ENCODE measurements at places on chromosomes 2 and 18.

GRCh38 chr2:216370961-216371712, 1.1 kb downstream of the MARCHF4 start:
- DNase-seq: no peak

DNA sequence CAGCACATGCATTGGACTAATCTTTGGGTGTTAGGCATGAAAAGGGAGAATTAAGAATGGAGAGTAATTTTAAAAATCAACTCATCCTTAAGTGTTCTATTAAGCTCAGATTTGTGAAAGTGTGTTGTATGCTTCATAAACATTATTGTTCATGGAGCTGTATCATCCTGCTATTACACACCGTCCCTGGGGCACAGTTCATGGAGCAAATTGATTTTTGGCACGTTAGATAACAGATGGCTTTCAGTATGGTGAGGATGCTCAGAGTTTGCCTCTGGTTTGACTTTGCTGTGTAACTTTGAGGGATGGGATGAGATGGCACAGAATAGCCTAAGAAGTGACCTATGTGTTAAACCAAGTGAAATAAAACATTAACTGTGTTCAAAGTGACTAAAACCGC, 97.1 kb downstream of the MGAT5 start:
- no peak for DNase-seq

DNA sequence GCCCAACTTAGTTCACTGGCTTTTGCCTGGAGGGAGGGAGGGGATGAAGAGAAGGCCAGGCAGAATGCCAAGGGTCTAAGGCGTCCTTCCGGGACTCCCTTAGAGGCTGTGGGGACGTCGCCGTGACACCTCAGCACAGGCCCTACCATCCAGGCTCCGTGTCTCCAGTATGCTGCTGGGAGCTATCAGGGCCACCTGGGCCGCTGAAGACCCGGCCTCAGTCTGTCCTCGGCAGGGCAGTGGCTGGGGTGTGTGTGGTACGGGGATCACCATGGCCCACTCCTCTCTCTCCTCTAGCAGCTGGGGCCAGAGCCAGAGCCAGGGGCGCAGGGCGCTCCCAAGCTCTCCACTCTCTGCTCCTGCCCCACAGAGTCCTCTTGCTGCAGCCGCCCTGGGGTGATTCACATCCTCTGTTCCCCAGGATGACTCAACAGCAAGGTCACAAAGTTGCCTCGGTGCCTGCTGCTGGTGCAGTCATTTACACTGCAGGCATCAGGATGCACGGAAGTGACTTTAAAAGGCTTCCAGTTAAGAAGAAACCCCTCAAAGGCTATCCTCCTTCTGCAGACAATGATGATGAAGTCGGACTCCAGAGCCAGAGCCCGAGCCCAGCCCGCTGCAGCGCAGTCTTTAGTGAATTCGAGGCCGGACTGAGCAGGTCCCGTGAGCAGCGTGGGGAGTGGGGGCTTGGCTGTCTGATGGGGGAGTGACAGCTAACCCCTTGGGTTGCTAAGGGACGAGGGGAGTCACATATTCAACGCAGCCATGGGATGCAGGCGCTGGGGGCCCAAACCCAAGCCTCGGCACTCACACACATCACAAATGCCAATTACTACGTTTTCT, 31.9 kb downstream of the SNORC start:
- no peak for DNase-seq

- DNase-seq: no peak
Measured at GRCh38 chr2:24403168-24403831, 43.0 kb upstream of the ITSN2 start.

DNA sequence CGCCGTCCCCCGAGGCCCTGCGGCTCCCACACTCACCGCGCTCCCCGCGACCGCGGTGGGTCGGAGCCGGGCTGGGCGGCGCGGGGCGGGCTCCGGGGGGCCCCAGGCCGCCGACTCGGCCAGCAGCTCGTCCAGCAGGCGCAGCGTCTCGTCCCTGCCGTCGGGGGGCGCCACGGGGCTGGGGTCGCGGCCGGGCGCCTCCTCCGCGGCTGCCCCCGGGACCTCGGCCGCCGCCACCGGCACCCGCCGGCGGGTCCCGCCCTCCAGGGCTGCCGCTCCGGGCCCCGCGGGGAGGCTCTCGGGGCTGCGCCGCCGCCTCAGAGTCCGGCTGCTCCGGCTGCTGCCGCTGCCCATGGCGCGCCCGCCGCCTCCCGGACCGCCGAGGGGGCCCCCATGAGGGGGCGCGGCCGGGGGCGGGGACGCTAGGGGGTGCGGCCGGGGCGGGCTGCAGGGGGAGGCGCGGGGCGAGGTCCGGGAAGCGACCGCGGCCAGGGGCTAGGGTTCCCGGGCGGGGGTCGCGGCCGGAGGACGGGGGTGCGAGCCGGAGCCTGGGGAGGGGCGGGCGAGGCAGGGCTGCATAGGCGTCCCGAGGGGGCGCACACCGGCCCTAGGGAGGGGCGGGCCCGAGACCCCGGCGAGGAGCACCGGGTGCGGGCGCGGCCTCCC, at the start of gene CYS1:
Gene CYS1, minus strand, starts transcription at position 542 of the 666 bp plus-strand sequence. Its CDS starts 188 bp downstream, at position 354.
- no peak for DNase-seq

DNA sequence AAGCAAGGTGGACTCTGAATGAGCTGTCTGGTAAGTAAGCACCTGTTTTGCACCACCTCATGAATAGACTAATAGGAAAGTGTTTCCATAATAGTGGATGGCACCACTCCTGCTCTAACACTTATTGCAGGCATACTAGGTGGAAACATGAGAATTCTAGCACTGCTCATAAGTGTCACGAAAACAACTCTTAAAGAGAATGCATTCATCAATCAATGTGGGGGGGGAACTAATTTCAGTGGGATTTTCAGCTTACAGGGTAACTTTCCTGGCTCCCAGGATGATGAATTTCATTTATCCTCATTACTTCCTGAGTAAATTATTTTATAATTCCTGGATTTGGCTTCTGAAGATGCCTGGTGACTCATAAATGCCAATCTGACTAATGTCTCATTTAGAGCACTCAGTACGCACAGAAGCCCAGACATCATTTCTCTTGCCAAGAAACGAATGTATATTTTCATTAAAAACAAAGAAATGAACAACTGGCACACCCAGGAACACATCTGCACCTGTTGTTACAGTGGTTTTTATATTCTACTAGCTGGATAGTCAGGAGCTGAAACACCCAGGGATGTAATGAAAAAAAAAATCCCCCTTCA, 129.6 kb downstream of the PID1 start:
- DNase-seq: no peak

DNA sequence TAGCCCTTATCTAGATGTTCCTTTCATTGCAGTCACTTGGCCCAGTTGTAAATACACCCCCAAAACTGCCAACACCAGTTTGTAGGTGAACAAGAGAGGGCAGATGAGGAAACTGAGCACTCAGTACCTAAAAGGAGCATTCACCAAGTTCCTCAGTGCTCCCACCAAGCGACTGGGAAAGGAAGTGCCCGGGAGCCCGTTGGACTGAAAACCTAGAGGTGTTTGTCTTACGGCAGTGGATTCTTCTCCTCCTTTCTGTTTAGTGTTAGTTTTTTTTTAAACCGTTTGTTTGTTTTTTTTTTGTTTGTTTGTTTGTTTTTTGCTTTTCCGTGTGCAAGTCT, 43.3 kb downstream of the SOX11 start:
- no peak for DNase-seq

DNA sequence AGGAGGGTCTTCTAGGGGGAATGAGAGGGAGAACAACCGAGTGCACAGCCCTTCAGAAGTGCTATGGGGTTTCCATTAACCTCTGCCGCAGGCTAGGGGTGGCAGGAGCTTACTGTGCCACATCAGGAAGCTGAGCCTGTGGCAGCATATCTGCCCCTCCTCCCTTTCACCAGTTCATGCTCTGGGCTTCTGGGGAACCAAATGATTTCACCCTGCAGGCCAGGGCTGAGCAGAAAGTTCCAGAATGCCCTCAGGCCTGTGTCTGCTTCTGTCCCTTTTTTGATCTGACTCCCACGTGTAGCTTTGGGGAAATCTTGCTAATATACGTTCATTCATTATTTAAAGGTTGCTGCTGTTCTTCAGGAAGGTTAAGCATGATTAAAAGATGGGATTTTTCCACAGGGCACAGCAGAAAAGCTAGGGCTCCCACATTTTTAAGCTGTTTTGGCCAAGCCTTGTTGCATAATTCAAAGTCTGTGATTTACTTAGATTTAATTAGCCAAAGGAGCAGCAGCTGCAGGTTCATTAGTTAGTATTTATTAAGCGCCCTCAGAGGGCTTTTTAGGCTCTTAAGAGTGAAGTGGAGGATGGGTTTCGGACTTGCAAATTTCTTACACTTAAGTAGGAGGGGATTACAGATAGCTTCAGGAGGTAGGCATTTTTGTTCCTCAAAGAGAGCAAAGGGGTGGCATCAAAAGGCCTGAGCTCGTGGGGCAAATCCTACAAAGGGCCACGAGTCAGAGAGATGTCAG, 10.2 kb downstream of the TMEM247 start:
- DNase-seq: no peak

GRCh38 chr18:46098616-46098933, 479 bp upstream of the ATP5F1A start:
- DNase-seq: no peak

DNA sequence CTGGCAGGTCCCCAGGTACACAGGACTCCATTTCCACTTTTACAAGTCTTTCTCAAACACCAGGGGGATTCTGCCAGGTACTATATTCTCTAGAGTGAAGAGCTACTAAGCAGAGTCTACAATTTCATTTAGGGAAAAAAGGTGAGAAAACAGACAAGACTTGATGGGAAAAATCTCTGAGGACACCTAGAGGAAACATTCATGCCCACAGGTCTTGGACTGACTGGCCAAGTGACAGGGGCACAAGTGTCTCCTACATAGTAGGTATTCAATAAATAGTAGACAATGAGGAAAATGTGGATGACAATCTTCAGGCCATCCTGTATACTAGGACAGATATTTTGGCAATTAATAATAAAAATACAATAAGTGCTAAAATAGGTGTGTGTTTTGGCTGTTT, 228.6 kb downstream of the CLIP4 start:
- DNase-seq: no peak

DNA sequence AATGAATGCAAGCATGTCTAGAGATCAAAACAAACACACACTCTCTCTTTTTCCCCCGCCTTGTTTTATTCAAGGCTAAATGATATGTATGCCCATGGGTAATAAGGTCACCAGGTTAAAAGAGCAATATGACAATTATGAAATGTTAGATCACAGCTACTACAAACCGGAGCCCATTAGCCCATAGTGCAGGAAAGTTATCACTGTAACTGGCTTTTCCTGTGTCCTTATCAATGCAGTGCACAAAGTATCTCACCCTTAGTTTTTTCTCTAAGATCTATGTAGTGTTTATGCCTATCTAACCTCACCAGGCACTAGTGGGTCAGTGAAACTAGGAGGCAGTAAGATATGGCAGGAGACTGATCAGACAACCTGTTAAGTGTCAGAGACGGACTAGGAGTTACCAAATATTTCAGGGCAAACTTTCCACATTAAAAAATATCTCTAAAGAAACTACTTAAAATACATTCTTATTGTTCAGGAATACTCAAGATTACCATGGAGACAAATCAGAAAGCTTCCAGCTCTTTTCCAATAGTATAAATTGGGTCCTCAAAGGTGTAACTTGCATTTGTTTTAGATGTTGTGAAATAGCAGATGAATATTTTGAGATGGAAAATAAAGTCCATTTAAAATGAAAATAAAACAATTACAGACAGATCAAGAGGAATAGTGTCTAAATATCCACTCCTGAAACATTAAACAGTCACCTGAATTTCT, 282.2 kb downstream of the EXOC6B start:
- no peak for DNase-seq

- DNase-seq: no peak
Measured at GRCh38 chr2:8633735-8634313, 48.0 kb upstream of the ID2 start.
